AG04449 (cell line): ENCODE measurements at places on chromosomes 11 and 22.

- no peak for DNase-seq
Observed at GRCh38 chr11:7582338-7582985, 68.7 kb downstream of the PPFIBP2 start.

- DNase-seq = no peak
Observed at GRCh38 chr11:102234779-102235439, 82.4 kb upstream of the BIRC3 start.

GRCh38 chr11:96111308-96111707 is 187.4 kb upstream of the MTMR2 start:
- no peak for DNase-seq

DNA sequence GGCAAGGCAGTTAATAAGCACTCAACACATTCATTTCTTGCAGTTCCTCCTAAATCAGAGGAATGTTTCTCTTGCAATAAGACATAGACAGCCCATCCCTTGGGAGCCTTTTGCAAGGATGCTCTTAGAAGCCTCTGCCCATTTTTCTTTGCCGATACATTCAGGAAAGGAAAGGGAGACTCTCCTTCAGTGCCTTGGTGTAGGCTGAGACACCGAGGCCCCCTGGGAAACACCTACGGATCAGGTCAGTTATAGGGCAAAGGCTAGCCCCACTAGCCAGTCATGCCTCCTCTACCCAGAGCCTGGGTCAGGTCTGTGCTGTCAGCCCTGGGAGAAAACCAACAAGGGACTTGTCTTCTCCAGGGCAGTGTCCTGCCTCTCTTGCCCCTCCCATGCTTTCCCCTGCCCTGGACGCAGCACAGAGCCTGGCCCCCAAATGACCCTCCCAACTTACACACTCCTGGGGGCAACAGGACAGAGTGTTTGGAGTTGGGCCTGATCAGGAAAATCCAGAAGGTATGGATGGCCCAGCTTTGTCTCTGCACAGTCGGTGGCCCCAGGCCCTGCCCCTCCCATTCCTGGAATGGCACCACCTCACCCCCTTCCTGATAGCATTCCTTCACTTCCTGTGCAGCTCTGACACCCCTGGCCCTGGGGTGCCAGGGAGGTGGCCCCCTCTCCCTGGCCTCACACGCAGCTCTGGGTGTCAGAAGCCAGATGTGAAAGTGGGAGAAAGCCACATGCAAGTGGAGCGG is 18.3 kb downstream of the ANKK1 start:
- DNase-seq = no peak

DNA sequence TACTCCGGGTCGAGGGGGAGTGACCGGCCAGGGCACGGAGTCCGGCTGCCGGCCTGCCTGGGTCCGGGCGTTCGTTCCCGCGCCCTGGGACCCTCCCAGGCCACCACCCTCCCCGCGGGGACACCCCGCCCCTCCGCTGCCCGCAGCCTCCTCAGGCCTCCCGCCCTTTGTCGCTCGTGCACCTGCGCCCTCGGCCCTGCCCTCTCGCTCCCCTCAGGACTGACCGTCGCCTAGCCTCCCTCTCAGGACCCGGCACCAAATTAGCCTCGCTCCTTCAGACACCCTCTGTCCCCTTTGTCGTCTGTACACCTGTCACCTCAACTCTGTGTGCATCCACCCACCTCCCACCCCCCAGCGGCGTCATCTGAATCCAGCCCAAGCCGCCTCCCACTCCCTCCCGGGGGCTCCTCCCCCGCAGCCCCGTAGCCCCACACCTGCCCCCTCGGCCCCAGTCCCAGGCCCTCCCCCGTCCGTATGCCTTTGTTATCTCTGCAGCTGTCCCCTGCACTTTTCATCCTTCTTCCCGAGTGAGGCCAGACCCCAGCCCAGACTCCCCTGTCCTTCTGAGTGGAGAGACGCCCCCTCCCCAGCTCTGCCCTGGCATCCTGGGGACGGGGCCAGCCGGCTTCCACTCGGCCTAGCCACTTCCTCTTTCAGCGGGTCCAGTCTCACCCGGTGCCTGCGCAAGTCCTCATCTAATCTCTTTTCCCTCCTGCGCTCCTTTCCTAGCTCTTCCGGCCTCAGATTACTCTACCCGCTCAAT is 643 bp downstream of the TIGD3 start:
- DNase-seq = no peak
